Endothelial cell (in vitro differentiated cells): ENCODE measurements at places on chromosomes 5 and 9.

DNA sequence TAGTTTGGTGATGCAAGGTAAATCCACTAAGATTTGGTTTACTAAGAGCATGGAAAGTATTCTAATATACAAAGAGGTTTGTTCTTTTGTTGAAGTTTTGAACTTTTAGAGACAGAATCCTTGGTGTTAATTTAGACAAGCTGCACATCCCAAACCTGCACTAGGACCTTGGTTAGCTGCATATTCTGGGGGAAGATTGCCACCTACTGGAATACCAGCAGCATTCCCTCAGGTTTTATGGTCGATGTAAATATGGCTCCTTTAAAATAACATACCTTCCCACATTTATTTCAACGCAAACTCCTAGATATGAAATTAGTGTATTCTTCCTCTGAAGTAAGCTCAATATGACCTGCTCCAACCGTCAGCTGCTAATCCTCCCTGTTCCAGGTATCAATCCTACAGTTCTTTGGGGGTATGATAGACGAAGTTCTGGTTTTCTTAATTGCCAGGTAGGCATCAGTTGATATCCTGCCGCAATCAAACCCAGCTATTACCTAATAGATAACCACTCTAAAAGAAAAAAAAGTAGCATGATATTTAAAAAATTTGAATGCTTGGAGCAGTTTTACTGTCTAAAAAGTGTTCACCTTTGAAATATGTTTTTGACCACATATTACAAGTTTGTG is 624.1 kb downstream of the ISL1 start:
- peak; percentile 34 for DNase-seq

DNA sequence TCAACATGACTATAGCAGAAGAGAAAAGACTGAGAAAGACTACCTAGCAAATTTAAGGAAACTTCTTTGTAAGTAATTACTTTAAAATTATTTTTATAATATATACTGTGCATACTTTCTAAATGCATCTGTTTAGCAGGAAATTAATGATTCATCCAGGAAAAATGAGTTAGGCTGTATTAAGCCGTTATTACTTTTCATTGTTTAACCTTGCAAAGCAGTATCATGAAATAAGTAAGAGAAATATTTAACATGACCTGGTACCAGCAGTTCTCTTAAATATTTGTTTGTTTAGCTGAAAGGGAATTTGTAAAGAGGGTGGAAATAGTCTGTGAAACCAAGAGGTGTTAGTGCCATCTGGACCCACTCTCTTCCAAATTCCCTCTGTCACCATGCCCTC is 175.0 kb downstream of the GNAQ start:
- no peak for DNase-seq

DNA sequence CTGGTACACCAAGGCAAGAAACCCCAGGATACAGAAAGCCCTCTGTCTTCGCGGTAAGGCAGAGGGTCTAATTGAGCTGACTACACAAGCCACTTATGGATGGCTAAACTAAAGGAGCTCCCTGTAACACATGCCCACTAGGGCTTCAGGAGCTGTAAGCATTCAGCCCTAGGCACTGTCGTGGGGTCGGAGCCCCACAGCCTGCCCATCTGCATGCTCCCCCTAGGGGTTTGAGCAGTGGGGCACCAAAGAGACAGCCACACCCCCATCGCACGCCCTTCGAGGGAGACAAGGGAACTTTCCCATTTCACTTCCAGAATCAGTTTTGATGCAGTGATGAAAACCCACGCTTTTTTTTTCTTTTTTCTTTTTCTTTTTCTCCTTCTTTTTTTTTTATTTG is 11.0 kb upstream of the MTMR12 start:
- DNase-seq, result no peak

DNA sequence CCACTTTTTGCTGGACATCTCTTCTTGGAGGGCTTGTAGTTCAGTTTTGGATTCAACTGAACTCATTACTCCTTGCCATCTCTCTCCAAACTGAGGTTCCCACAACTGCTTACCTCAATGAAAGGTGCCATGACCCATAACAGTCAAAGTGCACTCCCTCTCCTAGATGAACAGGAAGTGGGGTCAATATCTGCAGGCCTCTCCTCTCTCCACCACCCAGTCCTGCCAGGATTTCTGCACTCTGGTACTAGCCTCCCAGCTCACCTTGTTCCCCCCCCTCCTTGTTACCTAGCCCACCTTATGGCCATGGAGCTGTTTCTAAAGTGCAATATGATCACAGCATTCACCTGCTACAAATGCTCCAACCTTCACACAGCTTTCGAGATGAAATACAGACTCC is 5.9 kb downstream of the LHFPL2 start:
- no peak for DNase-seq

DNA sequence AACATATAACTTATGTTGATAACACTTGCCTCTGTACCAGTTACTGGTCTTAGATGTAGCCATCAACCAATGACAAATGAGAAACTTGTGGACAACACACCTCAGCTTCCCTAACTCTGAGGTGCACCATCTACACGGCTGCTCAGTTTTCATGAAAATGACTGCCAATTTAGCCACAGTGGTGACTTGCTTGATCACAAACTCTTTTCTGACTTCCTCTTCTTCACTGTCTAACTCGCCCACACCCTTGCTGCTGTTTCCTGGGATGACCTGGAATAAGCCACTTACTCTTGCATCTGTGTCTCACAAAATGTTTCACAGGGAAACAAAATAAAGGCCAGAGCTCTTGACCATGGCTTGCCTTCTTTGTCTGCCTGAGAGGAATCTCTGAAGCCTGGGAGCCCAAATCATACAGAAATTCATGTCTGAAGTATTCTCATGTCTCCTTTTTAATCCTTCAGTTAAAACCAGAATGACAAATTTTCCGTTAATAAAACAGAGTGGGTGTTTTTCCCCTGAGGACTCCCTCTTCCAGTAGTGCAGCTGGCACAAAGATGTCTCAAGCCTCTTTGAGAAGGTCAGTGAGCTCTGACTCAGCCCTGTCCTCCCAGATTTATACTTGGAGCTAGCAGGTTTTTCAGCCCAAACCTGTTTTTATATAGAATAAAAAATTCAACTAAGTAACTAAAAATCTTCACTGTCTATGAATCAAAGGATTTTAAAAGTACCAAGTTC is 126.5 kb upstream of the PAM start:
- no peak for DNase-seq

DNA sequence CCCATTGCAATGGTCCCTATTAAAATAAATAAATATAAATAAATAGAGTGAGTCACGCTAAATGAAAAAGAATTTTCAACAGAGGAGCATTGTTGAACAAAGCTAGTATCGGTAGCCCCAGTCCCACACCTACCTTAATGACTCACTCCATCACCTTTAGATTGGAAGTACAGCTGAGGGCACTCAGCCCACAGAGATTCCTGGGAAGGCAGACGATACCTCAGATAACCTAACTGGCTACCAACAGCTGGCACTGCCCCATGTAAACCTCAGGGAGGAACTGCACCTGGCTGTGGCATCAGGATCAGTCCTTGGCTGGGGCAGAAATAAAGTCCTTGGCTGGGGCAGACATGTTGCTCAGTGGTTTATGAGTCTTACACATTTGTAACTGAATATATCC is 49.3 kb downstream of the SPRY4 start:
- no peak for DNase-seq

DNA sequence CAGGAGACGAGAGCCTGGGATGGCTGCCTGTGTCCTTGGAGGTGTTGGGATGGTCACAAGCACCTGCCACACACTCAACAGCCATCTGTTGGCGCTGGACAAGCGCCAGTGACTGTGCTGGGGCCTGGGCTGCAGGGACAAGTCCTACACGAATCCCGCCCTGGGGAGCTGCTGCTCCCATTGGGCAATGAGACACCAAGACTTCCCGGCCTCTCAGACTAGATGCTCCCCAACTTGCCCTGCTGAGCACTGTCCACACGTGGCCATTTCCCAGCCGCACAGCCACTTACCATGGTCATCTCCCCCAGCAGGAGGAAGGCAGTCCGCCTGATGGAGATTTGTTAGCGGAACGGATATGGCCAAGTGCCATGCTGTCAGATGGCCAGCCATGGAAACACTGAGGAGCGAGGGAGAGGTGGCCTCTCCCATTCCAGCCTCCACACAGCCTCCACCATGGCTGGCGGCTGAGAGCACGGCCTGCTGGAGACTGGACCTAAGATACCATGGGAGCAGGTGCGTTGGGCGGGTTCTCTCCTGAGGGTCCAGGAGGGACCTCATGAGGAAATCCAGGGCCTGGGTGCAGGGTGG is 43.9 kb downstream of the PRRT1B start:
- no peak for DNase-seq

DNA sequence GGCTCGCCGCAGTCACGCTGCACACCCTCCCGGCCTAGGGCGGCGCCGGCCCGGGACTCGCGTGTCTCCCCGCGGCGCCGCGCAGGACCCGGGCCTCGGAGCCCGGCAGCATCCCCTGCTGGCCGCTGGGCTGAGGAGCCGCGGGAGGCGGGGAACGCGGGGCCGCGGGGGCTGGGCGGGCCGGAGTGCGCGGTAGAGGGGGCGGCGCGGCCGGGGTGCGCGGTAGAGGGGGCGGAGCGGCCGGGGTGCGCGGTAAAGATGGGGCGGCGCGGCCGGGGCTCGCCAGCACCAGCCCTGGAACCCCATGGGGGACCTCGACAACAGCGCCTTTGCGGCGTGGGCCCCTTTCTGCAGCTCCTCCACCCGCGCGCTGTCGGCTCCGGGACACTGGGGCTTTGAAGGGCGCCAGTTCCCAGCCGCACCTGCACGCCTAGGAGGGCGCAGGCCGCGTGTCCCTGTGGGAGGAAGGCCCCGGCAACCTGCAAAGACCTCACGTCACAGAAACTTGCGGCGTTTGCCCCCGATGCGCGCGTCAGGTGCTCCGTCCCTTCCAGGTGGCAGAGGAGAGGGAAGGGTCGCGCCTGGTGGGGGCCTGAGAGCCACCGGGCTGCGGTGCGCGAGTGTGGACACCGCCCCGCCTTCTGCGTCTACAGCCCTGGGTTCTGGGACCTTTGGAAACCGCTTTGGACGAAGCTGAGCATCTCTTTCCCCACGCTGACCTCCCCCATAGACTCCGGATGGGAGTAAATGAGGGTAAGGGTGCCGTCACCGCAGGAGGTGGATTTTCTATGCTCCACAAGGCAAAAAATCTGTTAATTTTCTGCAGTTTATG is 49.6 kb downstream of the NSUN2 start:
- peak; percentile 63 for DNase-seq

DNA sequence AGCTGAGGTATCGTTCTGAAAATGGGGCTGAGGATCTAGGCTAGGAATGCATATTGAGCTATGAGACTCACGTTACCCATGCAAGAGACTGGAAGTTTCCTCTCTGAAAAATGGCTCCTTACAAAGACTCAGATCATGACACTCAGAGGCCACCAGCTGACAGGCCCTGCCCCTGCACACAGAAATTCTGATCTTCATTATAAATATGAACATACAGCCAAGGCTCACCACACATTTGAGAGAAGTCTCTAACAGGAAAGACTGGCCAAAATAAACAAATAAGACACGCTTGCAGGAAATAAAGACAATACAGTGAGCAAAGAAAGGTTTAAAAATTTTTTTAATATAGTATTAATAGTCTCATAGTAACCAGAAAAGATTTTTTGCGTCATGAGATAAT is 365.9 kb downstream of the NFIB start:
- DNase-seq, result no peak

- no peak for DNase-seq
Observed at GRCh38 chr9:130331061-130331460, 65.5 kb downstream of the HMCN2 start.

GRCh38 chr5:76081811-76082771 is 1.1 kb upstream of the SV2C start:
- peak; percentile 23 for DNase-seq

DNA sequence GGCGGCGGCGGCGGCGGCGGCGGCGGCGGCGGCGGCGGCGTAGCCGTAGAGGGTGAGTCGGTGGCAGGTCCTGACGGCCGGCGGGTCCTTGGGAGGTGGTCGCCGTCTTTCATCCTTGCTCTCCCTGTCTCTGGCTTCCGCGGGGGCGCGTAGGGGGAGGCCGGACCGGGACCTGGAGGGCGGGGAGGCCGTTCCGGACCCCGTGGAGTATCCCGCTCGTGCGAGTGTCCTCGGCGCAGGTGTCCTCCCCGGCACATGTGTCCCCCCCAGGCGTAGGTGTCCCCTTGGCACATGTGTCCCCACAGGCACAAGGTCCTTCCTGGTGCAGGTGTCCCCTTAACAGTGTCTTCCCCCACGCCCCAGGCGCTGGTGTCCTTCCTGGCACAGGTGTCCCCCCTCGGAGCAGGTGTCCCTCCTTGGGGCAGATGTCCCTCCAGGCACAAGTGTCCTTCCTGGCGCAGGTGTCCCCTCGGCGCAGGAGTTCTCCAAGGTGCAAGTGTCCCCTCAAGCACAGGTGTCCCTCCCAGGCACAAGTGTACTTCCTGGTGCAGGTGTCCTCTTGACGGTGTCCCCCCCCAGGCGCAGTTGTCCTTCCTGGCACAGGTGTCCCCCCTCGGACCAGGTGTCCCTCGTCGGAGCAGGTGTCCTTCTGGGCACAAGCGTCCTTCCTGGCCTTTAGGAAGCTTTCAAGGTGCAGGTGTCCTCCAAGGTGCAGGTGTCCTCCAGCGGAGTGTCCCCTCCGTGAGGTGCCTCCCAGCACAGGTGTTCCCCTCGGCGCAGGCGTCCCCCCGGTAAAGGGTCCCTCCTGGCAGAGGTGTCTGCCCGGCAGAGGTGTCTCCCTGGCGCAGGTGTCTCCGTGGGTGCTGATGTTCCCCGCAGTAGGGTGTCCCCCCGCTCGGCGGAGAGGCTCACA is 519 bp downstream of the EXOC3 start:
- no peak for DNase-seq

- DNase-seq, result no peak
Observed at GRCh38 chr9:83491995-83492394, 46.2 kb downstream of the FRMD3 start.

- no peak for DNase-seq
Observed at GRCh38 chr5:482021-482420, 39.0 kb downstream of the EXOC3 start.

GRCh38 chr9:111443454-111443853 is 40.7 kb downstream of the ECPAS start:
- DNase-seq, result no peak

- DNase-seq, result no peak
Observed at GRCh38 chr9:77883846-77884771, 147.5 kb downstream of the GNAQ start.

- no peak for DNase-seq
Observed at GRCh38 chr9:123318961-123319421, 37.0 kb upstream of the CRB2 start.

DNA sequence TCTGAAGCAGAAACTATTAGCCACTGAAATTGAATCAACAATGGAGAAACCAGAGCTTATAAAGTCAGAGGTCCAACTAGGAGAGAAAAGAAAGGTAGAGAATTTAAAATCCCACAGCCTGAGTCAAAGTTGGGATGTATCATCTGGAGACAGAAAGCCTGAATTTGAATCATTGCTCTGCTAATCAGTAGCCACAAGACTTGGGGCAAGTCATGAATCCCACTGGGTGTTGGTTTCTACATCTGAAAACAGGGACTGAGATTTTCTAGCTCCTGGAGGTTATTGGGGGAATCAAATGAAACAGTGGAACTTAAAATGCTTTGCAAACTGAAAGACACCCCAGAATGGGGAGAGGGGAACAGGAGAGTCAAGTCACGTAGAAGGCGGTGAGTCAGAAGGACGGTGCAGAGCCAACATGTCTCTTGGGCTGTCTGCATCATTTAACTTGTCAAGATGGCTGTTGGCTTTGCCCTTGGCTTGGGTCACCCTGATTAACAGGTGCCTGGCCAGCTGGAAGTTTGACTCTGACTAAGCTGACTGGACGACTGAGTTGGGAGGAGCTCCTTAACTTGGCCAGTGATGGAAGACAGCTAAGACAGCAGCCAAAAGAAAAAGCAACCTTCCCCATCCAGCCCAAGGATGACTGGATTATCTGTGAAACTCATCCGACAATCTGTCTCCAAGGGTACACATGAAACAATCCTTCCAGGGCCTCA is 60.6 kb upstream of the ADRA1B start:
- no peak for DNase-seq

GRCh38 chr5:111589316-111589715 is 77.0 kb upstream of the STARD4 start:
- DNase-seq, result no peak
